ELF-1 (cell line): ENCODE measurements at places on chromosomes 2 and 18.

- DNase-seq: peak; percentile 4
Measured at GRCh38 chr2:99238599-99238998, 16.9 kb downstream of the LYG2 start.

DNA sequence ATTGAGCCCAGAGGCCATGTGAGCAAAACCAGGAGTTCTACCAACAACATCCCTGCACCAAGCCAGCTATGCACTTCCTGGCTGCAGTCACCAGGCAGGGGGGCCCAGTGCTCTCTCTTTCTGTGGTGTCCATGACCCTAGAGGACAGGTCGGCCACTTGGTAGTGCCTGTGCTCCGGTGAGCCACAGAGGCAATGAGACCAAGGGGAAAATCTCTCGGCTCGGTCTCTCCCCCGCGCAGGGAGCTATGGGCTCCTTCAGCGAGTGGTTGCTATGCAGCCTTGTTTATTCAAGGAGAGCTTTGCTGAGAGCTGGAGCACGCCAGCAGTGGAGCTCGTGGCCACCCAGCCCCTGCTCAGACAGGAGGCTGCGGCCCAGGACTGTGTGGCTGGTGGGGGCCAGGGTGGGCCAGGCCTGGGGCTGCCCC lies at the start of gene TOGARAM2:
Gene TOGARAM2, plus strand, starts transcription at position 283 of the 426 bp plus-strand sequence. CDS start 13,537 bp downstream, outside the sequence.
- peak; percentile 69 for DNase-seq

- DNase-seq: no peak
Measured at GRCh38 chr2:95315801-95316411, 18.8 kb downstream of the KCNIP3 start.

- peak; percentile 8 for DNase-seq
Measured at GRCh38 chr2:210421916-210422315, 54.6 kb downstream of the LANCL1 start.
